ENCODE measurements at places on chromosomes 2 and 18. TPM values are rescaled to one million over a fixed set of nuclear protein-coding genes. Genes with fewer than 3 reads are reported as not detected.

DNA sequence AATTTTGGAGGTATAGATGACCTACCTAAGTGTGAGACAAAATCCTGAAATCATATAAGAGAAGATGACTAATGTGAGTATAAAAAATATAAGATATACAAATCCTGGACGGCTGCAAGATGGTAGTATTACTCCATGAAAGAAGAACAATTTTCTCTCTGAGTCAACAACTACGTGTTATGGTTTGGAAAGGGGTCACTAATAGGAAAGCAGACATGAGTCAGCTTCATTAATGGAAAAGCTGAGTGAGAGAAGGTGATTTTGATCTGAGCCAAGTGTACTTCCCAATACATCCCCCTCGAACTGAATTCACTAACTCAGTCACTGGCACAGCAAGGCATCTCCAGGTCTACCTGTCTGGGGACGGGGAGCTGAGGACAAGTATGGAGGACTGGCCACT lies 20.1 kb upstream of the SELENOI start:
- DNase-seq: no peak
- H3K4me1 ChIP-seq: no peaks in the 10 kb centered on the region
- no peak overlapping the region for H3K27ac ChIP-seq
- no peak overlapping the region for H3K4me3 ChIP-seq

DNA sequence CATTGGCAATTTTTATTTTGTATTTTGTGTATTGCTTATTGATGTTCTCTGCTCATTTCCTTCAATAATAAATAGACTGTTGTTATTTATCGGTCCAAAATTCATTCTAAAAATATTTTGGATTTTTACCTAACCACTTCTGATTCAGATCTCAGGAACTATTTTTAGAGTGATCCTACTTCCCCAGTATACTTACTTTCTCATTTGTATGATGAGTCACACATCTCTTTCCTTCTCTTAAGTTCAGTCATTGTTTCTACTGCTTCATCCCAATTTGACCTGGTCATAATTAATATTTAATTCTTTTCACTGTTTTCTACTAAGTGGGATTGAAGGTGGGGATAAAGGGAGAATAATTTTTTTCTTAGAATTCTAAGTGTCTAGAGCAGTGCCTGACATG lies 75.1 kb downstream of the AGPS start:
- no peaks in the 10 kb centered on the region for H3K27me3 ChIP-seq
- no peaks in the 10 kb centered on the region for H3K36me3 ChIP-seq

DNA sequence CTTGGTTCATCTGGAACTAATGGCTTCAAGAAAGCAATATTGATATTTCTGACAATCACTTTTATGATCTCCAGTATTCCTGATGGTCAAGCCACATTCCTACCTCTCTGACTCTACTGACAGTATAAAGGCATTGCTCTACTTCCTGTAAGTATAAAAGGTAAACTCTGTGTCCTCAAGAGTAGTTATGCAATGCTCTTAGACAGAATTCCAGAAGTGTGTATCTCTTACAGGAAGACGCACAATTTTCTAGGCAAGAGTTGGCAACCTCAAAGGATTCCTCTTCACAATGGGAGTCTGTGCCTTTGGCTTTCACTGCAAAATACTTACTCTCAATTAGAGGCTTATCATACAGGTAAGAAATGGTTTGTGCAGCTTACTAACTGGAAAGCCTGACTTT lies 100.1 kb downstream of the THADA start:
- H3K36me3 ChIP-seq: no peaks in the 10 kb centered on the region
- no peaks in the 10 kb centered on the region for H3K27me3 ChIP-seq
- no peak for DNase-seq
- no peak overlapping the region for H3K27ac ChIP-seq
- no peak overlapping the region for H3K4me3 ChIP-seq

DNA sequence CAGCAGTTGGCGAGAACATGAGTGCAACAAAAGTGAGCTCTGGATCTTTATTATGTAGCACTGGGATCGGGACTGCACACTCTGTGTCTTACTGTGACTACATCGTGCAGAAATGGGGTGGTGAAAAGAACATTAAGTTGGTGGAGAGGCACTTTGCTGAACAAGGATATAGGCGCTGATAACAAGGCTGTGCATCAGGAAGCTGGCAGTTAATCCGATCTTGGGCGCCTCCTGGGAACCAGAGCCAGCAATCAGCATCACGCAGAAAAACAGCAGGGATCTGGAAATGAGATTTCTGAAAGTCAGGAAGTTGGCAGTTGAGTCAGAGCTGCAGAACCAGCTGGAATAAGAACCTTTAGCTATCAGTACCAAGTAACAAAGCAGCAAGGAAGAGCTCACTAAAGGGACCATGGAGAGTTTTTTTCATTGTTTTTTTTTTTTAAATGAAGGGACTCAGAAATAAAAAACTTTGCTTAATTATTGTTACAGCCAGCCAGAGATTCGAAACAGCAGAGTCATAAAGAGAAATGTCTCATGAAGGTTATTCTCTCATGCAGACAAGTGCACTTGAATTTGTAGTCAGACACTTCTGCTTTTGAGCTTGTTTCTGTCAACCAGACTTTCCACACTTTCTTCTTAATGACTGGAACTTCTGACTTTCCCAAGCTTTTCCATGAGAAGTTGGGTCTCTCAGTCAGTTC lies 22.8 kb upstream of the MYO3B start:
- H3K4me3 ChIP-seq: no peak overlapping the region
- DNase-seq: no peak
- H3K27ac ChIP-seq: peak overlapping the region; percentile 65
- H3K36me3 ChIP-seq: no peaks in the 10 kb centered on the region

- no peaks in the 10 kb centered on the region for H3K36me3 ChIP-seq
- H3K27me3 ChIP-seq: no peaks in the 10 kb centered on the region
- no peaks in the 10 kb centered on the region for H3K4me1 ChIP-seq
Measured at GRCh38 chr18:32422201-32422600, 48.5 kb downstream of the GAREM1 start.

- H3K27ac ChIP-seq: no peak overlapping the region
- no peak overlapping the region for H3K4me3 ChIP-seq
- no peaks in the 10 kb centered on the region for H3K36me3 ChIP-seq
- no peaks in the 10 kb centered on the region for H3K4me1 ChIP-seq
- H3K27me3 ChIP-seq: no peaks in the 10 kb centered on the region
Measured at GRCh38 chr2:147033044-147033443, 811.8 kb upstream of the ACVR2A start.

DNA sequence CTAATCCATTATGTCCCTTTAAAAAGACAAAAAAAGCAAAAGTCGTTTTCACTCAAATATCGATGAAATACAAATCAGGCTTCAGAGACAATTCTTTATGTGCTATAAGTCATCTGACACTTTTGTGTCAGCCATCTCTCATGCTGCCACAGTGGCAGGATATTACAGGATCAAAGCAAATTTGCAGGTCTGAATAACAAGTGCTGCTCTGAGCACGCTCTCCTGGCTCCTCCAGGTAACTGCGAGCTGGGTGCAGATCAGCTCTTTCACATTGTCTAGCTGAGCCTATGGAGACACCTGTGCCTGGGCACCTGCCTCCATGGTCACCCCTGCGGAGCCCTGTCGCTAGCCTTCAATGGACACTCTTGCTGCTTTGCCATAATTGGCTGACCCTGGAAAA lies 250.2 kb upstream of the RAB12 start:
- H3K4me1 ChIP-seq: no peaks in the 10 kb centered on the region
- peaks cover 19% of the 10 kb centered on the region for H3K27me3 ChIP-seq
- H3K36me3 ChIP-seq: no peaks in the 10 kb centered on the region
- no peak overlapping the region for H3K4me3 ChIP-seq

DNA sequence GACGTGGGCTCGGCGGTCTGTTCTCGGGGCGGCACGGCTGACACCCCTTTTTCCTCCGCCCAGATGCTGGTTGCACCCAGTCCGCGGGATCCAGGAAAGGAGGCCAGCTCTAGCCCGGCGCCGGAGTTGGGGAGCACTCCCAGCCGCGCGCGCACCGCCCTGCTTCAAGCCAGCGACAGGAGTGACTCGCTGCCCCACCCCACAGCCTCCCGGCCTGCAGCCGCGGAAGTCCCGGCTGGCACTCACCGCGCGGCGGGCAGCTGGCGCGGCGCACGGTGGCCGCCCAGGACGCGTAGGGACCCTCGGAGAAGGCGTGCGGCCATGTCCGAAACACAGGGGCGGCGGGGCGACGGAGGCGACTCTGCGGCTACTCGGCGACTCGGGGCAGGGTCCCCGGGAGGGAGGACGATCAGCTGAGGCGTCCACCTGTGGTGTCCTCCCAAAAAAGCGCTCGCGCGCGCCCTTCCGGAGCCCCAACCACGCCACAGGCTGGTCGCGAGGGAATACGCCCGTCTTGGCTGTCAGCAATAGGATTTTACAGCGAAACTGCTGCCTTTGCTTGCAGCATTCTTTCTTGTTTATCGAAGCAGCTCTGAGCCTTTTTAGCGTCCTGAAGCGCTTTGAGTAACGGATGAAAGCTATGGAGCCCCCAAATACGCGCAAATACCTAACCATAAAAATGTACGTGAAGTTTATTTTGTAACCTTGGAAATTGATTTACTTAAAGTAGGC lies at the start of gene ACADL:
Gene ACADL, minus strand, starts transcription at position 507 of the 732 bp plus-strand sequence. Its CDS starts 184 bp downstream, at position 323.
- no peaks in the 10 kb centered on the region for H3K4me1 ChIP-seq
- H3K36me3 ChIP-seq: no peaks in the 10 kb centered on the region

DNA sequence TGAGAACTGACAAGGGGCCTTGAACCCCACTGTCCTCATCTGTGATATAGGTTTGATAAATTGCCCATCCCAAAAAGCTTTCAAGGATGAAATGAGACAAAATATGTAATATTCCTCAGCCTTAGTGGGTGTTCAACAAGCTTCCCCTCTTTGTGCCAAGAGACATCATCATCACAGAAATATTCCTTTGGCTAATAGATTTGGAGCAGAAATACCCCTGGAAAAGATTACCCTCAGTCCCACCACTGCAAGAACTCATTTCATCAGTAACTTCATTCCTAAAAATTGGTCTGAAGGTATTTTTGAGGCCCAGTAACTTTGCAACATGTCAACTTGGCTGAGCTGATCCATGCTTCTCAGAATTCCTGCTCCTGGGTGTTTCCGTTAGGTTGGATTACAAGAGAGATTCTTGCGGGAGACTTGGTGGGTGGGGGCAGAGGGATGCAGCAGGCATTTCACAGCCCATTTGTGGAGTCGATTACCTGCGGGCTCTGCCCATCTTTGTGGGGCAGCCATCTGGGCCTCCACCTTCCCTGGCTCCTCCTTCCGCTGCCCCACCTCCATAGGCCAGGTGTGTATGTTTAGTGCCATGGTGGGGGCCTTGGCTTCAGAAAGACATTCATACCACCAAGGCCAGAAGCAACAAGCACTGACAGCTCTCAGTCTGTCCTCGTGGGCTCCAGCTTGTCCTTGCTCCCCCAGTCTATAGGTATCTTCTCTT lies 263.9 kb downstream of the GLI2 start:
- no peaks in the 10 kb centered on the region for H3K4me1 ChIP-seq
- H3K27ac ChIP-seq: no peak overlapping the region
- DNase-seq: no peak
- no peaks in the 10 kb centered on the region for H3K36me3 ChIP-seq

GRCh38 chr2:148794558-148794957 lies 80.5 kb upstream of the KIF5C start:
- no peak overlapping the region for H3K27ac ChIP-seq
- H3K36me3 ChIP-seq: no peaks in the 10 kb centered on the region
- no peaks in the 10 kb centered on the region for H3K27me3 ChIP-seq
- H3K4me3 ChIP-seq: no peak overlapping the region
- DNase-seq: no peak

- H3K27ac ChIP-seq: no peak overlapping the region
- no peak for DNase-seq
- no peaks in the 10 kb centered on the region for H3K36me3 ChIP-seq
- no peaks in the 10 kb centered on the region for H3K4me1 ChIP-seq
- no peaks in the 10 kb centered on the region for H3K27me3 ChIP-seq
Measured at GRCh38 chr2:199842631-199843395, 8.2 kb downstream of the FTCDNL1 start.

GRCh38 chr2:38187541-38188011 lies 111.6 kb upstream of the CYP1B1 start:
- H3K27ac ChIP-seq: no peak overlapping the region
- no peaks in the 10 kb centered on the region for H3K27me3 ChIP-seq
- H3K36me3 ChIP-seq: no peaks in the 10 kb centered on the region
- no peak overlapping the region for H3K4me3 ChIP-seq
- H3K4me1 ChIP-seq: no peaks in the 10 kb centered on the region

GRCh38 chr2:38598991-38599295 lies 3.8 kb downstream of the HNRNPLL start:
- H3K4me3 ChIP-seq: peak overlapping the region; percentile 34
- peaks cover 29% of the 10 kb centered on the region for H3K4me1 ChIP-seq
- H3K36me3 ChIP-seq: peaks cover 5% of the 10 kb centered on the region
- no peaks in the 10 kb centered on the region for H3K27me3 ChIP-seq
- H3K27ac ChIP-seq: peak overlapping the region; percentile 92

DNA sequence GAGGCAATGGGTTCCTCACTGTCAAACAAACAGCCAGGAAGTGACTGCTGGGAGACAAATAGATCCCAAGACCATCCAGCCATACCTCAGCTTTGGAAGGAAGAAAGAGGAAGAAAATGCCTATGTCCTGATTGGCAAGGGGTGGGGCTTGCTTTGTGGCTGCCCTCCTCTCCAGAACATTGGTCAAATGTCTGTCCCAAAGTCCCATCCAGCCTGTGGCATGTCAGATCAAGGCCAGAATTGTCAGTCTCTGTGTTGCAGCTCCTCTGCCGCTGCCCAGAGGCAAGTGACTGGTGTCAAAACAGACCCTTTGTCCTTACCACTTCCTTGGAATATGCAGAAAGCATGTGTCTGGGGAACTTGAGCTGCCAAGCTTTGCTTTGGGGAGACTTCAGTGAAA lies 63.0 kb upstream of the SMAD2 start:
- no peaks in the 10 kb centered on the region for H3K27me3 ChIP-seq
- H3K36me3 ChIP-seq: no peaks in the 10 kb centered on the region
- DNase-seq: no peak

GRCh38 chr2:69514406-69514805 lies 77.2 kb upstream of the NFU1 start:
- peaks cover 34% of the 10 kb centered on the region for H3K36me3 ChIP-seq
- no peak overlapping the region for H3K27ac ChIP-seq
- H3K4me1 ChIP-seq: no peaks in the 10 kb centered on the region
- no peaks in the 10 kb centered on the region for H3K27me3 ChIP-seq

GRCh38 chr2:216388046-216388884 lies 16.0 kb upstream of the MARCHF4 start:
- no peak overlapping the region for H3K27ac ChIP-seq
- H3K27me3 ChIP-seq: no peaks in the 10 kb centered on the region
- no peak for DNase-seq
- no peaks in the 10 kb centered on the region for H3K36me3 ChIP-seq

GRCh38 chr2:20123871-20124594 lies 72.6 kb upstream of the LAPTM4A start:
- no peak for DNase-seq
- no peaks in the 10 kb centered on the region for H3K27me3 ChIP-seq
- H3K27ac ChIP-seq: no peak overlapping the region
- no peaks in the 10 kb centered on the region for H3K4me1 ChIP-seq
- no peaks in the 10 kb centered on the region for H3K36me3 ChIP-seq
- H3K4me3 ChIP-seq: no peak overlapping the region

LHCGR gene
- total RNA-seq: not detected

MGAT4A gene
- total RNA-seq: 4.4 TPM

CAPG gene
- total RNA-seq: 202 TPM

COBLL1 gene
- total RNA-seq: 4.4 TPM

SPC25 gene
- 21.1 TPM for total RNA-seq

KIF5C gene
- total RNA-seq: 1.6 TPM

UGT1A5 gene
- total RNA-seq: not detected

B4GALT6 gene
- total RNA-seq: 36.3 TPM

IL36RN gene
- total RNA-seq: not detected

CREG2 gene
- total RNA-seq: 0.21 TPM
